ENCODE measurements at places on chromosomes 12 and 14. TPM values are rescaled to one million over a fixed set of nuclear protein-coding genes. Genes with fewer than 3 reads are reported as not detected.
A peak's percentile ranks its signal among the peaks of the same experiment; 100 is the strongest.

DNA sequence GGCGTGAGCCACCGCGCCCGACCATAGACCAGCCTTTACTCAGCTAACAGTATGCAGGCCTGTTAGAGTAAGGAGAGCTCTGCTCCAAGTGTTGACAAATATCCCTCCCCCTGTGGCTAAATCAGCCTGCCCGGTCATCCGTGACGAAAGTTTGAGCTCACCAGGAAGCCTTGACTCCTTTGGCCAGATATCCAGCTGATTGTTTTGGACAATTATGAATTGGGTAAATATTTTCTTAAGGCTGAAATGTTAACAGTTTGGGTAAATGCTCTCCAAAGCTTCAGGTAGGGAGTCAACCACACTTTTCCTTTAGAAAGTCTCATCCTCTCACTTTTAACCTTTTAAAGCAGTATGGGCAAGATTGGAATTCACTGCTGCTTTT is 157.9 kb downstream of the PAWR start:
- DNase-seq, result no peak

The PPFIA2 gene
- not detected for total RNA-seq

GRCh38 chr12:89311703-89312293 is 40.5 kb downstream of the DUSP6 start:
- no peak for DNase-seq

DNA sequence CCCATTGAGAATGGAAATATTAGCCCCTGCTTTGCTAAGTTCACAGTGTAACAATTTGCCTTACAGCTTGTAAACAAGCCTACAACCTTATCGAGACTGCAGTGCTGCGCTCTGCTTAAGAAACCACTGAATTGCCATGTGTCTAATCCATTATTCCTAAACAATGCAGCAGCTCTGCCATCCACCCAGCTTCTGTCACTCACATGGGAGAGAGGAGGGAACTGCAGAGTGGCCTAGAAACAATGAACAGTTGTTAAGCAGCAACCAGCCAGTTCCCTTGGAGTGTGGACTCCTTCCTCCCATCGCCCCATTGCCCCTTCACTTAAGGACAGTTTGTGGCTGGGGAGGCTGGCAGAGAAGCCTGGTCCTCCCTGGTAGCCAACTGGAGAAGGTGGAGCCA is 42.9 kb downstream of the TESPA1 start:
- DNase-seq, result peak; percentile 12

The CLEC14A gene
- 0.10 TPM for total RNA-seq

- DNase-seq, result peak; percentile 100
Measured at GRCh38 chr12:14803011-14803829, at the start of the genes C12orf60 and WBP11. C12orf60 (plus strand) TSS chr12:14803670; CDS start chr12:14822936, 19,266 bp downstream. WBP11 (minus strand) TSS chr12:14803478; CDS start chr12:14801383, 2,095 bp downstream.

Measured in myocyte (in vitro differentiated cells).